Brain microvascular endothelial cell (primary cell): ENCODE measurements at places on chromosomes 5 and 9.

DNA sequence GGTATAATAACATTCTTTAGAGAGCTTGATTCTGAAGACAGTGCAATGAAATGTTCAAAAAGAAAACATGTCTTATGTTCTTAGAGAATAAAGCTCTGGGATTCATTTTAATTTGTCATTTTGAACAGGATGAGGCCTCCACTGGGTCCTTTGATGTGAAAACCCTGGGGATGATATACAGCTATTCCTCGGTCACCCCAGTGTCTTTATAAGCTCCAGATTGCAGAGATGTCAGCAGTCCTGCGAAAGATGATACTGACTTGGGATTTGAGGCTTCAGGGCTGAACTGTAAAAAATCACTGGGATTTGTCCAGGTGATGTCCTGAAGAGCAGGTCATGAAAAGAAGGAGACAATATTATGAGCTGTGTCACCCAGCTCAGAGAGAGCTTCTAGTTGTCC lies 529.7 kb upstream of the ZNF608 start:
- DNase-seq = no peak

- DNase-seq = no peak
Observed at GRCh38 chr5:26329562-26330189, 708.7 kb downstream of the CDH9 start.

- DNase-seq = no peak
Observed at GRCh38 chr9:131404581-131404980, 10.7 kb downstream of the PRRC2B start.

- DNase-seq = peak; percentile 65
Observed at GRCh38 chr5:119795768-119796167, 166.4 kb downstream of the FAM170A start.

DNA sequence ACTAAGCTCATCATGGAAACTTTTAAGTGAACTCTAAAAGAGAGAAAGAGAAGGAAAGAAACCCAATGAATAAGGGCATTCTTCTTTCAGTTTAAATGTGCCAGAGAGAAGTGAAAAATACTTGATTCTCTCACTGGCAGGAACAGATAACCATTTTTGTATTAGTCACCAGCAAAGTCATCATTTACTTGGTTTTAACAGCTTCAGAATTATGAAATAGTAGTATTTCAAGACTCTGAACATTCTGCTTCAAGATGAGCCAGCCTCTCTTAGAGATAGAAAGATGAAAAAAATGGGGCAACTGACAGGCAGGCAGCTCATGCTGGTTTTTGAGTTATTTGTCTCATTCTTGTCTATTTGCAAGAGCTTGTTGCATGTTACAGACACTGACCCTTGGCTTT lies 103.5 kb downstream of the GCNT1 start:
- peak; percentile 35 for DNase-seq

DNA sequence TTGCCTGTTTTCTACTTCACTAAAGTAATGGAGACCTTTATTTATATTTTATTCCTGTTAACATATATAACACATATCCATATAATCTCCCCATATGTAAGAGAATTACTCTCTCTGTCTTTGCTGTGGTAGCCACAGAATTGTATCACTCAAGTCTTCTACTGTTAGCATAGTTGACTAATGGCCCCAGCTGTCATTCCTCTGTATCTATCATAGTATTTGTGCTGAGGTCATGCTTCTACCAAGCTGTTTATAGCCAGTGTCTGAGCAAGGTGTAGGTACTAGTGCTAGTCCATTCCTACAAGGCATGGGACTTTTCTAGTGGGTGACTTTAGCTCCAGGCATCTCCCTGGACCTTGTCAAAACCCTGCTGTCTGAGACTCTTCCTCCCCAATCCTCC lies 244.1 kb downstream of the KIAA0825 start:
- no peak for DNase-seq

GRCh38 chr5:124662181-124662781 lies 84.2 kb downstream of the ZNF608 start:
- no peak for DNase-seq

DNA sequence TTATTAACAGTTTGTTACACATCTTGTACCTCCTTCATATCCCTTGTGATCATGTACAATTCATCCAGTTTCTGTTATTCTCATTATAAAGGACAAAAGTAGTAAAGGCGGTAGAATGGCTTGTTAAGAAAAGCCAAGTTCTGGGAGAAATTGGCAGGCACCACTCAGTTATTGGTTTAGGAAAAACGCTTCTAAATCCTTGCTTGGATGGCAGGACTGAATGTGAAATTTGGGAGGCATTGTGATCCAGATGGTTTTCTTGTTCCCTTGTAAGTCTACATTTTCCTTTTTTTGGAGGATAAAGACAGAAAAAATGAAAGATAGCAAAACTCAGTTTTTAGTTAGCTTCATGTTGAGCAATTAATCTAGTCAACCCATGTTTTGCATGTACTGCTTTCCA lies 130.2 kb downstream of the MAT2B start:
- DNase-seq = no peak

- DNase-seq = no peak
Observed at GRCh38 chr9:123883634-123884033, 46.3 kb downstream of the DENND1A start.

DNA sequence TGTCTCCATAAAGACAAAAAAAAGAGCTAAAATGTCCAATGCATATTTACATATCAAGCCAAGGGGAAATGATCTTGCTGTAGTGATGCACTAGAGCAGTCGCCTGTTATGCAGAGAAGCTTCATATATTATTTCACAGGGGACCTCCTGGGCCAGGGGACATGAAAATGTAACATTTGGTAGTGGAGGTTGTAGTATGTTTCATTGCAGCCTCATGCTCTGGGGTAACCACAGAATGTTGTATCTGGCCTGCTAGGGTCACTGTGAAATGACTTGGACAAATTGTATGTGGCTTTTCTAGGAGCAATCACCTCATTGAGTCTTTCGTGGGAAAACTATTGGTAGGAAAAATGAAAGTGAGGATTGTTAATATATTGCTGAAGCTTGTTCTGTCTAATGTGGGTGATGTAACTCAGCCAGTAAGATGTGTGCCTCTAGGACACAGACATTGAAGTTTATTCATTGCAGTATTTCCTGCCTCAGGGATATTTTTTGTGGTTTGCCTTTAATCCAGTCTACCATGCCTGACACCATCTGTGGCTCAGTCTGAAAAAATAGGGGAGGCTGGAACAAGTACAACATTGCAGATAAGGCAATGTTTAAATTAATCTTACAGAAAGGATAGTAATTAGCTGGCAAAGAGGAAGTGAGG lies 430.8 kb upstream of the TNC start:
- DNase-seq = no peak

- no peak for DNase-seq
Observed at GRCh38 chr5:89686081-89686765, 723.3 kb downstream of the CETN3 start.

GRCh38 chr5:15363601-15364000 lies 136.4 kb upstream of the FBXL7 start:
- DNase-seq = no peak

DNA sequence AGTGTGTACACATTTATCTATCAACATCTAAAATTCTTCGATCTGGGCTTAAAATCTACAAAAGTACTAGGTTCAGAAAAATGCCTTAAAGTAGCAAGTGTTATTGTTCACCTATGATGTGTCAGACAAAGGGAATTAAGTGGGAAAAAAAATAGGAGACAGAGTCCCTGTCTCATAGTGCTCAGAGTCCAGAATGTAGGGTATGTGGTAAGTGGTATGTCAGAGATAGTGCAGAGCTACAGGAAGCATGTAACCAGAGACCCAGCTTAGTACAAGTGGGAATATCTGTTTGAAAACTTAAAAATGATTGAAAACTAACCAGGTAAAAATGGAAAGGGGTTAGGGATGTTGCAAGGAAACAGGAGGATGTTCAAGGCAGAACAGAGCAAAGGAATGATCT lies 482.8 kb downstream of the ELAVL2 start:
- no peak for DNase-seq

GRCh38 chr9:25513509-25514033 lies 164.7 kb downstream of the TUSC1 start:
- DNase-seq = no peak

DNA sequence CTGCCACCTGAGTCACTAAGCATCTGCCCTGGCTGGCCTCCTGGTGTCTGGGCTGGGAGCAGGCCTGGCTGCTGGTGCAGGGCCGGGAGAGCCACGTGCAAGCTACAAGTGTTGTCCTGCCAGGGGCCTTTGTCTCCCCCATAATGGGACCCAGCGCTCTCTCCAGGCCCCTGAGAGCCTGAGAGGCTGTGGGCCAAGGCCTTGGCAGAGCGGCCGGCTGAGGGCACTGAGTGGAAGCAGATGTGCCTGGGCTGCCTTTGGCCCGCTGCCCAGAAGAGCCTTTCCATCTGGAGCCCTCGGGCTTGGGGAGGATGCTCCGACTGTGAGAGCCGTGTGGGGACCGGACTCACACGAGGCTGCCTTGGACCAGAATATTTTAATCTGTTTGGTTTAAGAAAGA lies 185.5 kb downstream of the RGS3 start:
- DNase-seq = no peak

- no peak for DNase-seq
Observed at GRCh38 chr9:89530726-89531125, 32.8 kb upstream of the SEMA4D start.

GRCh38 chr5:154031937-154032489 lies 6.7 kb downstream of the FAM114A2 start:
- no peak for DNase-seq

DNA sequence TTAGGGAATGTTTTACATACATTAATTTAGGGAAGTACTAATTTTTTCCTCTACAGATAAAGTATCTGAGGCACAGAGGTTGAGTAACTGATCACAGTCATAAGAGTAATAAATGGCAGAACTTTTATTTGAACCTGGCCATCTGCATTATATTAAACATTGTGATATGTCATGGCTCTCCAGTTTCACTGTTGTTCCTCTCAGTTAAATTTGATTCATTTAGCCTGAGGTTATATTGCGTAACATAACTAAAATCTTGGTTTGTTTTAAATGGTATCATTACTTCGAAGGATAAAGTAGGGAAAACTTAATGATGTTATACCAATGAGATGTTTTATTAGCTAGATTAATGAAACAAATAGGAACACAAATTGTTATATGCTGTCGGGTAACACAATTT lies 284.4 kb downstream of the KDM4C start:
- no peak for DNase-seq

GRCh38 chr9:129869585-129870501 lies 34.6 kb downstream of the USP20 start:
- DNase-seq = no peak

DNA sequence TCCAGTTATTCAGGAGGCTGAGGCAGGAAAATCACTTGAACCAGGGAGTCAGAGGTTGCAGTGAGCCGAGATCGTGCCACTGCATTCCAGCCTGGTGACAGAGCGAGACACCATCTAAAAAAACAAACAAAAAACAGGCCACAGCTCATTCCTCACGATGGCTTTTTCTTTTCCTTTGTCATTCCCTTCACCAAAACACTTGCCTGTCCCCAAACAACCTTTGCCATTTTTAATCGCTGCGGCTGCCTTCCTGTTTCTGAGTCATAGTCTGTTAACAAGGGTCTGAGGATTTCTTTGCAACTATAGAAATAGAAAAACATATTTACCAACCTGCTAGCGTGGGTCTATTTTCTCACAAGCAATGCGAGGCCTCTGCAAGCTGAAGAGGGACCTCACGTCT lies 123.0 kb upstream of the FSTL4 start:
- peak; percentile 56 for DNase-seq

DNA sequence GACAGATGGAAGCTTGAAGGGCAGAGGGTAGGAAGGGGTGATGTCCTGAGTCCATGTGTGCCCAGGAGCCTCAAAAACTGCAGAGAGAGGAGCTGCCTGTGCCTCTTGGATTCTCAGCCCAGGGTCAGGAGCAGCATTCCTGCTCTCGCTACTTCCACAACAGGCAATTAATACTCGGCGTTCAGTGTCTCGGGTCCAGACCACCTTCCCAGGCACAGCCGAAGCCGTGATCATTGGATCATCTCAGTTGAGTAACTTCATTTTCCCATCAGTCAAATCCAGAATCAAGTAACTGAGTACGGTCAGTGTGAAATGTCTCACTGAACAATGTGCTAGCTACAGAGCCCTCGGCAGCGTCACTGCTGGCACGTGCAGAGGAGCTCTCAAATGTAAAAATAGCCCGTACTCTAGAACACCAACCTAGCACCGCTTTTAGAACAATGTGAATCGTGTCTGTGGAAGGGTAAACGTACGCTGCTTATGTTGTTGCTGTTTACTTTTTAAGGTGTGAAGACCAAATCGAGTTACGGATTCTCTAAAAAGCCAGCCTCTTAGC lies 63.5 kb upstream of the IRX4 start:
- no peak for DNase-seq

DNA sequence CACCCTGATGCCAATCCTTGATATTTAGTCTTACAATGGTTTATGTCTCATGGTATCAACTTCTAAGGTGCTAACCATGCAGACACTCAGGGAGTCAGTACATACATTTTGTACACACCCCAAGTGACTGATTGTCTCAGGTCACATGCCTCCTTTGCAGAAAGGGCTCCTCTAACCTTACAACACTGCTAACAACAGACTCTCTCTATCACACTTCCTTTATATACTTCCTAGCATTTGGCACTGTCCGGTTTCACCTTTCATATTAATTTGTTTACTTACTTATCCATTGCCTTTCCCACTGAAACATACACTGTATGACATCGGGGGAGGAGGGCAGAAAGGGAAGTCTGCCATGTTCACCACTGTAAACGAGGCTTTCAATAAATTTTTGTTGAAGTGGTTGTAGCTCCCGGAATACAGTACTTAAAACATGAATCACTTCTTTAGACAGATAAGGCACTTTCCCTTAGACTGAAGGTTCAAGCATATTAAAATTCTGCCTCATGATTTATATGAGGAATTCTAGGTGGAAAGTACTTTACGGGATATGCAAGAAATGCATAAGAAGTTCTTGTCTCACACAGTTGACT lies 20.6 kb downstream of the EMB start:
- DNase-seq = no peak

DNA sequence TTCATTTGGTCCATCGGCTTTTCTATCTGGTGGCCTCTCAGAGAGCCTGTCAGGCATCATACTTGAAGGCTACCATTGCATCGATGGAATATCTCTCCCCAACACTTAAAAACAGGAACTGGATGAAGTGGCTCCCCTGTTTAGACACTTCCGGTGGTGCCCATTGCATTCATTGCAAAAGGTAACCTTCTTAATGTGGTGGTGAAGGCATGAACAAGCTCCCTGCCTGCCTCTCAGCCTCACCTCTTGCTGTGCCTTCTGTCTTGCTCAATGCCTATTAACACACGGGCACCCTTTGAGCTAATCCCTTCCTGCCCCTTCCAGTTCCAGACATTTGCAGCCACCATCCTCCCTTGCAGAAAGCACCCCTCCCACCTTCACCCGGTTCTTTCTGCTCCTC lies 233.1 kb upstream of the MSX2 start:
- no peak for DNase-seq

GRCh38 chr9:38412751-38413150 lies 11.5 kb downstream of the IGFBPL1 start:
- no peak for DNase-seq
